ENCODE measurements at places on chromosomes 16 and 17.
A peak's percentile ranks its signal among the peaks of the same experiment; 100 is the strongest.

- DNase-seq: no peak
Measured at GRCh38 chr16:66194866-66195265, 171.6 kb upstream of the CDH5 start.

DNA sequence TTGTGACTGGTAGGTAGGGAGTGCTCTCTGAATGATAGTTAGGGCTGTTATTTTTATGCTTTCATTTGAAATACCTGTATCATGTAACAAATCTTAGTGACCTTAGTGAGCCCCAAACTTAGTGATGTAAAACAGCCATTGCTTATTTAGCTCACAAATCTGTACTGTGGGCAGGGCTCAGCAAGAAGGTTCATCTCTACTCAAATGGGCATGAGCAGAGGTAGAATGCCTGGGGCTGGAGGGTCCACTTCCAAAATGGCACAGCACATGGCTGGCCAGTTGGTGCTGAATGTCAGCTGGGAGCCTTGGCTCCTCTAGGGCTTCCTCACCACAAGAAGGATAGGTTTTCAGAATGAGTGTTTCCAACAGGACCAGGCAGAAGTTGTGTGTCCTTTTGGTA is 49.3 kb upstream of the FOXF1 start:
- DNase-seq: no peak

- no peak for DNase-seq
Measured at GRCh38 chr17:10151667-10152496, 46.5 kb downstream of the GAS7 start.

DNA sequence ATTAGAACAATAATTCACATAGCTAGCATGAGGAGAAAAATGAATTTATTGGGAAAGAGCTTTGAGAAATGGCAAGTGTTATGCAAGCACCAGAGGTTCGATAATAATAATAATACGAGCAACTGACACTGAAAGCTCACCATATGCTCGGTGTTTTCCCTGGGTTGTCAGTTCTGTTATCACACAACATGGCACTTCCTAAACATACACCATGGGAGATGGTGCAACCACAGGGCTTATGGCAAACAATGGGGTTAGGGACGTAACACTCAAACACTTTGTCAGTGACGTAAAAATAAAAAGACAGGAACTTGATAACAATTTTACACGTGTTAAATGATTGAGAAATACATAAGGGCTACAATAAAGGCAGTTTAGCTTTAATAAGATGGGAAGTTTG is 23.7 kb downstream of the OR1D5 start:
- no peak for DNase-seq

- DNase-seq: no peak
Measured at GRCh38 chr16:354971-355461, 2.5 kb upstream of the AXIN1 start.

- DNase-seq: no peak
Measured at GRCh38 chr16:62966626-62967025, 930.4 kb upstream of the CDH8 start.

DNA sequence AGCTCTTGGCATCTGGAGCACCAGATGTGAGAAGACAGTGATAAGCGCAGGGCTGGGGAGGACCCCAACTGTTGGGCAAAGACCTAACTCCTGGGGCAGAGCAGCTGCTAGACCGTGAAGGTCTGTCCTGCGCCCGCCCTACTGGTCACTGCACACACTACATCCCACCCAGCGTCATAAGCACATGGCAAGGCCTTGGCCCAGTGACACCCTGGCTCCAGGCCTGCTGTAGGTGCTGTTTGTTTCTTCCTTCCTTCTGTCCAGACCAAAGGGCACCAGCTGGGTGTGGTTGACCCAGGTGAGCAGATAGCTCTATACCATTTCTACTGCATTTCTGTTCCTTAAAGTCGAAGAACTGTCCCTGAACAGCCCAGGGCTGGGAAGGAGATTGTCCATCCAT is 6.4 kb downstream of the TRPV3 start:
- no peak for DNase-seq

DNA sequence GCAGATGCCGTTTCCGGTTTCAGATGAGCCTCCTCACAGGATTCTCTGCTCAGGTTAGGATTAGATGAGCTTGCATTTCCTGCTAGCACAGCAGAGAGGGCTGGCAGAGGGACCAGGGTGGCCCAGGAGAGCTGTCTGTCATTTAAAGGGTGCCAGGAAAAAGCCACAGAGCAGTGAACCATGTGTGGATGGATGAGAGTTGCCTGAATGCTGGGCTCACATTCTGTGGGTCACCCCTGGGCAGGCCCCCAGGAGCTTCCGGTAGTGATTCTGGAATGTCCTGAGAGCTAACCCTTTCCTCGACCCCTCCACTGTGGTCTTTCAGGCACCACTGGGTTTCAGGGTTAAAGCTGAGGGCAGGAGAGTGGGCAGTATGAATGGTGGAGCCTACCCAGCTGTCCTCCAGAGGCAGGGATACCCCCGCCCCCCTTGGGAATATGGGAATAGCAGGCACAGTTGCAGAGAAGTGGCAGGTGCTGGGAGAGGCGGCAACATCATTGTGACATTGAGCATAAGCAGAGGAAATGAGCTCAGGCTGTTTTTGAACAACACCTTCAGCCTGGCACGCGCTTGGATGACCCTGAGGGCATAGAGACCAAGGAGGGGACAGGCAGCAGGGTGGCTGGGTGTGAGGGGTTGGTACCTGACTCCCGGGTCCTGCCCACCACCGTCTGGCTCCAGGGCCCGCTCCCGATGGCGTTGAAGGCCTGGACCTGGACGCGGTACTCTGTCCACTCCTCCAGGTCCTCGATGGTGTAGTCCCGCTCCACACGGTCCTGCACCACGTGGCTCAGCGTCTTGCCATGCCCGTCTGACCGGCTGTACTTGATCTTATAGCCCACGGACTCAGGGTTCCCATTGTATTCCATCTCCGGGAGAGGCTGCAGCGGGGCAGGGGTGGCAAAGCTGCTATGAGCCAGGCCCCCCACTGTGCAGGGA is 83.0 kb upstream of the CDC42EP4 start:
- no peak for DNase-seq

- DNase-seq: no peak
Measured at GRCh38 chr17:1029196-1029921, 32.4 kb downstream of the TIMM22 start.

GRCh38 chr16:46743232-46743719 is 4.9 kb downstream of the MYLK3 start:
- DNase-seq: no peak

DNA sequence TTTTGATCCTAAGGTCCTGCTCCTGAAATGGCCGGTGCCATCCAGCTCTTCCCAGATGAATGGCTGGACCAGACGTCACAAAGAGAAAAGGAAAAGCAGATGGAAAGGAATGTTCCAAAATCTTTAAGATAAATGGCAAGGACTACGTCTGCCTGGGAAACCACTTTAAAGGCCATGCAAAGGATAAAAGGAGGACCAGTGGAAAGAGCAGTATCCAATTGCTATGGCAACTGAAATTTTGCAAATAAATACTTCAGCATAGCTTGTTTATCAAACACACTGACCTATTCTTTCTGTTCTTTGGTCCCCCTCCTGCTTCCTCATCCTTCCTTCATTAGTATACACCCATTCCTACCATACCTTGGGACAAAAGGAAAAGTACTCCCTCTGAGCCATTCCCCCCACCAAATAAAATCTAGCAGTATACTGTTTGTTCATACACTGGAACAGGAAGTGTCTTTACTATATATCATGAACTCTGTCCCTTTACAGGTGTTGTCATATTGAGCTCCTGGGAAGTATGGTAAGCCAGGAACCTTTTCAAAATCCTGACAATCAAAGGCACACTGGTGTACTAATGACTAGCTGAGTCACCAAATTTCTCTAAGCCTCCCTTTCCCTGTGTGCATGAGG is 37.2 kb upstream of the NUFIP2 start:
- no peak for DNase-seq

GRCh38 chr17:74770498-74771318 is 5.4 kb downstream of the NAT9 start:
- DNase-seq: peak; percentile 79

- no peak for DNase-seq
Measured at GRCh38 chr16:305916-306626, 23.1 kb downstream of the PDIA2 start.

DNA sequence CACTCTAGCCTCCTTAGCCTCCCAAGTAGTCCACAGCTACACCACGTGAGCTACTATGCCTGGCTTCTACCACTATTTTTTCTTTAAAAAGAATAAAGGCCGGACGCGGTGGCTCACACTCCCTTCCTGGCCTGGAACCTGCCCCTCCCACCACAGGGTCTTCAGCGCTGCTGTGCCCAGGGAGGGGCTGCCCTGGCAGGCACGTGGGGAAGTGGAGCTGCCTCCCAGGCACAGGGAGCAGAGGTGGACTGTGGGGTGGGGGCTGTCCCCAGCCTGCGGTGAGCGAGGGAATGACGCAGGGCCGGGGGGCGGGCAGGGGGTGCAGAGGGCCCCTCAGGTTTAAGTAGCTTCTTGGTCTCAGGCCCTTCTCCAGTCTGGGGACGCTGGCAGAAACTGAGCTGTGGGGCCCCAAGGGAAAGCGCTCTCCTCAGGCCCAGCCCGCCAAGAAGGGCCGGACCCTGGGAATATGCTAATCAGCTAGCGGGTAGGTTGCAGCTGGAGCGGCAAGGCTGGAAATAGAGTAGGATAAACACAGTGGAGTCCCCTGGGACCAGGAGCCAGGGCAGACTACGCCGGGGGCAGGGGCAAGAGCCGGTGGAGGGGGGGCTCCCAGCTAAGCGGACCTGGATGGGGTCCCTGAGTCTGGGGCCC is 46.8 kb downstream of the TIMM22 start:
- DNase-seq: no peak

- no peak for DNase-seq
Measured at GRCh38 chr16:77324729-77325128, 110.1 kb downstream of the ADAMTS18 start.

DNA sequence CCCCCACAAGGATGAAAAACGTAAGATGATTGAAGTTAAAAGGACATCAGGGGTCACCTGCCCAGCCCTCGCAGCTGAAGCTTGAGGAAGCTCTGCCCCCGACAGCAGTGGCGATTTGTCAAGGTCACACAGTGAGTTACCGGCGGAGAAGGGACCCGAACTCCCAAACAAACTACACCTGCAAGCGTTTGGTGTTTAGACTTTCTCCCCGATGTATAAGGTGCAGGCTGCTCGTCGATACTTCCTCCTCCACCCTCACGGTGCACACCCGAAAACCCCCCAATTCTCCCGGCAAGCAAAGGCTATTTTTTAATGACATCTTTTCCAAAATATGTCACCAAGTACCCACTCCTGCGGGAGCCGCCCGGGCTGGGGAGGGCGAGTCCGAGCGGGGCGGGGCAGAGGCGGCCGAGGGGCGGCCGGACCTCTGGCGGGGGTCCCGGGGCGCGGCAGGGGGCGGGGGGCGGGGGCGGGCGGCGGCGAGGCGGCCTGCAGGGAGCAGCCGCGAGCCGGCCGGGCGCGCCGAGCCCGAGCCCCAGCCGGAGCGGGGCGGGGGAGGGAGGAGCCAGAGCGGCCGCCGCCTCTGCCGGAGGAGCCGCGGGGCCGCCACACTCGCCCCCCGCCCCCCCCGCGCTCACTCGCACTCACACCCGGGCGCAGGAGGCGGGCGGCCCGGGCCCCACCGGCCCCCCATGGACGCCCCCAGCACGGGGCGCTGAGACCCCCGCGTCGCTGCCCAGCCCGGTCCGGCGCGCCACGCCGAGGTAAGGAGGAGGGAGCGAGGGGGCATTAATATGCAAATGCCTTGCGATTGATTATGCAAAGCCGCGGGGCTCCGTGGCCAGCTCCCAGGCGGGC is at the start of gene THRA:
Gene THRA, plus strand, starts transcription at position 637 of the 858 bp plus-strand sequence. CDS start 11,524 bp downstream, outside the sequence.
- peak; percentile 68 for DNase-seq

GRCh38 chr17:20084621-20085282 is 75.6 kb downstream of the SPECC1 start:
- no peak for DNase-seq

DNA sequence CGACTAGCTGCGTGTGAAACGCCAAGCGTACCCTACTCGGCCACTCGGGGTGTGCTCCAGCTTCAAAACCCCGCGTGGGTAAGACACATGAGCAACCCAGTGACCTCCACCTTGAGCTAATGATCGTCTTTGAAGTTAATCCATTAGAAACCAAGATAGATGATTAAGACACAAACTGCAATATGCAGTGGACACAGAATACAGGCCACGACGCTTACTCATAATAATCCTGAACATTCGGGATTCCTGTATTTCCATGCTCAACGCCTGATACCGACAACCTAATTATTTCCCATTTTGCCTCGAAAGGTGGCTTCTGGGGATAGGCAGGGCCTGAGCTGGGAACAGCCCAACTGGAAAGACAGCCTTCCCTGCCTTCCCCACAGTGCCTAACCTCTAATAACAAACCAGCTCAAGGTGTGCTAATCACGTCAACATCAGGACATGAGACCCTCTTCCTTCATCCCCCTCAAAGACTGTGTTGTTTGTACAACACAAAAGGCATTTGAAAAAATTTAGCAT is 504 bp upstream of the COPRS start:
- DNase-seq: no peak

- peak; percentile 13 for DNase-seq
Measured at GRCh38 chr16:27646806-27647205, 96.9 kb downstream of the KATNIP start.

GRCh38 chr17:45229681-45230409 is 8.2 kb downstream of the FMNL1 start:
- peak; percentile 51 for DNase-seq

DNA sequence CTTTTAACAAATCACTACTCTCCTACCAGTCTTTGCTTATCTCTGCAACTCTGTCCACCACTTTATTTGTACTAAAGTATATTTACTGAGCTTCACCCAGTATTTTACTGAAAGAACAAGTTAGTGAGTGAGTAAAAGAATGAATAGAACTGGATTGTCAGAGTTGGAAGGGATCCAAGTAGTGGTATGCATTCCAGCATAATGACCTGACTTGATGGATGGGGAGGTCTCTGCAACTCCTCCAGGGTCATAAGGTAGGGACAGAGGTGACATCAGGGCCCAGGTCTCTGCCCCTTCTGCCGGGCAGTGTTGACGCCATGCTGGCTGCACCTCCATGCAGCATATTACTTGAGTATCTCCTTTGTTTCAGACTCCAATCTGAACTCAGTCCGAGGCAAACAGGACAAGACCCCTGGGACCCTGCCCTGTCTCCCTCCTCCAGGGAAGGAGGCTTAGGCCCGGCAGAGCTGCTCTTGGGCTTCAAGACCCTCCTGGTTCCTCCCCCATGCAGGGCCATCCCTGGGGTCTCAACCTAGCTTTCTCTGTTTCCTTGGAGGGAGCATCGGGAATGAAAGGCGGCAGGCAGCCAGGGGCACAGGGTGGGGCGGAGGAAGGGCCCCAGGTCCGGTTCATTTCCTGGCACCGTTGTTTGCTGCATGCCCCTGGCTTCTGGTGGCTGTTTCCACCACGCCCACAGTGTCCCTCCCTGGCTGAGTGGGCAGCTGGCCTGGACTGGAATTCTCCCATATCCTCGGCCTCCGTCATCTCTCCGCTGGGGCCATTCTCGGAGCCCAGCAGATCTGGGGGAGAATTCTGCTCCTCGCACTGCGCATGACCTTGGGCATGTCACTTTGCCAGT is 12.4 kb upstream of the ITGA3 start:
- no peak for DNase-seq
